ENCODE measurements at places on chromosomes 7 and 10.

DNA sequence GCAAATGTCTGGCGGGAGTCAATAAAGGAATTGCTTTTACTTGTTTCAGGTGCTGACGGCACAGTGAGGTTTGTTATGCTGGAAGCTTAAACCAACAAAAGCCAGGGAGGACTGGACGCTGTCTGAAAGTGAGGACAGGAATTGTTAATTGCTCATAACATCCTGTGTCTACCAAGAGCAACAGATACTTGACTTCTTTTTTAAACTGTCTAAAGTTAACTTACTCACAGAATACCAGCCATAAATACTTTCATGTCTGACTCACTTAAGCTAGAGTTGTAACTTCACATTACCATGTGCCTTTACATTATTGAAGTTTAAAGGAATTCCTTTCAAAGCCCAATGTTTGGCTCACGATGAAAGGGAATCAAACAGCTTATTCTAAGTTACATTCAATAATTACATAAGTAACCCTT, 252.7 kb upstream of the SHH start:
- no peak for DNase-seq

- DNase-seq, result no peak
Observed at GRCh38 chr7:32158751-32159745, 88.8 kb upstream of the PDE1C start.

DNA sequence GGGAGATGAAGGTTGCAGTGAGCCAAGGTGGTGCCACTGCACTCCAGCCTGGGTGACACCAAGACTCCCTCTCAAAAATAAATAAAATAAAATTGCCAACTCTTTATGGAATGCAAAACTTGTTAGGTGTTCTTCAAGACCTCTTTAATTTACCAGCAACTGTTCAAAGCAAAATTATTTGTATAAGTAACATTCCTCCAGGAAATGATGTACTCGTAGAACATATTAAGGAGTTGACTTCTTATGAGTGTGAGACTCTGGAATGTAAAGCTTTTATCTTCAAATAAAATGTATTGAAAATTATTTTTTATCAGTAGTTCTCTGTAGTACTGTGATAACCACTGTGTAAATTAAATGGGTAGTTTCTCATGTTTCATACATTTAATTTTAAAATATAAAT, 94.4 kb downstream of the CYP51A1 start:
- DNase-seq, result no peak

DNA sequence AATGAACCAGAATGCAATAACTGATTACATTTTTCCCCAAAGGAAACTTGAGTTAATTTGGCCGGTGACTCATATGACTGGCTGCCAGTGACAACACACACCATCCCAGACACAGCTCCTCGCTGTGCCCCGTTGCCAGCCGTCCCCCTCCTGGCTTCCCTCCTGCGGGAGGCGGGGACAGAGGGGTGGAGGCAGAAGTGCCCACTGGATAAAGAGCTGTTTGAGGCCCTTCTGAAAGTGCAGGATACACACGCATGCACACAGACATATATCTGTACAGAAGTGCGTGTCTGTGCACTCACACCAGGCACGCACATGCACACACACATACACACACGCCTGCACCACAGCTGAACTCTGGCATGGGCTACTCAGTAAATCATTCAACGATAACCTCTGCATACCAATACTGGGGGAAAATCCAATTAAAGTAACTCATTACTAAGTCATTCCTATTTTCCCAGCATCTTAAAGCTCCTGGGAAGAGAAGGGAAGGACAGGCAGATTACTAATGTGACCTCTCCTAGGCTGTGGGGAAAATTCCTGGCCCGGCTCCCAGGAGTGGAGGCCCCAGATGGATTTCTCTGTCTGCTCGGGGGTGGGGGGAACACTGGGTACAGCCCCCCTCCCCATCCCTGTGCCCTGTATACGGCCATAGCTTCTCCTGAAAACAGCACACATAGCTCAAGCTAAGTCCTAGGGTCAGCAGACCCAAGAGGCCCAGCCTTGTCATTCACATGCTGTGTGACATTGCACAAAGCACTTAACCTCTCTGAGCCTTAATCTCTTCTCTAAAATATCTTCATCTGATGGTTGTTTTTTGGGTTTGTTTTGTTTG, 52.3 kb upstream of the MYL10 start:
- no peak for DNase-seq

DNA sequence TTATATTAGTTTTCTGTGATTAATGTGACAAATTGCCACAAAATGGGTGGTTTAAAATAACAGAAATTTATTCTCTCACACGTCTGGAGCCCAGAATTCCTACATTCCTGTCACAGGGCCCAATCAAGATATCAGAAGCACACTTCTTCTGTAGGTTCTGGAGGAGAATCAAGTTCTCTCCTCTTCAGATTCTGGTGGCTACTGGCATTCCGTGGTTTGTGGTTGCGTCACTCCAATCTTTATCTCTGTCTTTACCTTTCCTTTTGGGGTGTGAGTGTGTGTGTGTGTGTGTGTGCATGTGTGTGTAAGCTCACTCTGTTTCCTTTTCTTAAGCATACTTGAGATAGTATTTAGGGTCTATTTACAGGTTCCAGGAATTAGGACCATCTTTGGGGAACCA, 115.5 kb upstream of the DKK1 start:
- no peak for DNase-seq

DNA sequence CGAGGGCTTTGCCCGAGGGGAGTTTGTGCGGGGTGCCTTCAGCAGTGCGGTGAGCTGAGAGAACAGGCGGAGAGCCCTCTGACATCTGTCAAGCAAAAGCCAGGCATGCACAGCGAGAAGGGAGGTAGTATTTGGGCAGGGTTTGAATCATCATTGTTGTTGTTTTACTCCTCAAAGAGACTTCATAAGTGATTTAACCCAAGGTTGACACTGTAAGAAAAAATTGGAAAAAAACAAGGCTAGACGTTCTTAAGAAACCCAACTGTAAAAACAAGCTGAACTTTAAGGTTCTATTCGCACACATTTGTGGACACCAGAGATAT, 1.3 kb downstream of the ADAM22 start:
- DNase-seq, result no peak

DNA sequence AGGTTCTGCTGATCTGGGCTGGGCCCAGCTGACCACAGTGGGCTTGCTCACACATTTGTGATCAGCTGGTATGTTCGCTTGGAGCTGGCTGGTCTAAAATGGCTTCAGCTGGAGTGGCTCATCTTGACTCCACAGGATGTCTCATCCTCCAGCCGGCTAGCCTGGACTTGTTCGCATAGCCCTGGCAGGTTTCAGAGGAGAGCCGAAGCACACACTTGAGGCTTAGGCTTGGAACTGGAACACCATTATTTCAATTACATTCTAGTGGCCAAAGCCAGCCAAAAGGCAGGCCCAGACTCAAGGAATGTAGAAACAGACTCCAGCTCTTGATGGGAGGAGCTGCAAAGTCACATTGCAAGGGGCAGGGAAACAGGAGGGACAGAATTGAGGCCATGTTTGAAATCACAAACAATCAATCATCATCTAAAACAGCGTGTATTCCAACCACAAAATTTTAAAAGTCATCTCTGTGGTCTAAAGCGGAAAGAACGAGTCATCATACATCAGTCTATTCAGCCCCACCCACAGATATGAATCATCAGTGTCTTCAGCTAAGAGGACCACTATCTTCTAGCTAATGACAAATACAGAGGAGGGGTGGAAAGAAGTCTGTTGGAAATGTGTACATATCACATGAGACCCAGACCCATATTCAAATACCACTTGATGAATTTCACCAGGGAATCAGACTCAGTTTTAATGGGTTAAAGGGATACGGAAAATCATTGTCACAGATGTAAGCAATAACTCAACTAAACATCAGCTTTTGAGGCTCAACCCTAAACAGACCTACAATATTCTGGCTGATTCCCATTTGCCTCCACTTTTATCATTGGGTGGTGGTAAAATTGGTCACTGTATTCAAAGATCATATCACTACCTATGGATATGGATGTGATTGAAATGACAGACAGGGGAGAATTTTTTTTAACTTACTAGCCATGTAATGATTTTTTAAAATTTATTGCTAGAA, 139.0 kb upstream of the MKLN1 start:
- peak; percentile 16 for DNase-seq

DNA sequence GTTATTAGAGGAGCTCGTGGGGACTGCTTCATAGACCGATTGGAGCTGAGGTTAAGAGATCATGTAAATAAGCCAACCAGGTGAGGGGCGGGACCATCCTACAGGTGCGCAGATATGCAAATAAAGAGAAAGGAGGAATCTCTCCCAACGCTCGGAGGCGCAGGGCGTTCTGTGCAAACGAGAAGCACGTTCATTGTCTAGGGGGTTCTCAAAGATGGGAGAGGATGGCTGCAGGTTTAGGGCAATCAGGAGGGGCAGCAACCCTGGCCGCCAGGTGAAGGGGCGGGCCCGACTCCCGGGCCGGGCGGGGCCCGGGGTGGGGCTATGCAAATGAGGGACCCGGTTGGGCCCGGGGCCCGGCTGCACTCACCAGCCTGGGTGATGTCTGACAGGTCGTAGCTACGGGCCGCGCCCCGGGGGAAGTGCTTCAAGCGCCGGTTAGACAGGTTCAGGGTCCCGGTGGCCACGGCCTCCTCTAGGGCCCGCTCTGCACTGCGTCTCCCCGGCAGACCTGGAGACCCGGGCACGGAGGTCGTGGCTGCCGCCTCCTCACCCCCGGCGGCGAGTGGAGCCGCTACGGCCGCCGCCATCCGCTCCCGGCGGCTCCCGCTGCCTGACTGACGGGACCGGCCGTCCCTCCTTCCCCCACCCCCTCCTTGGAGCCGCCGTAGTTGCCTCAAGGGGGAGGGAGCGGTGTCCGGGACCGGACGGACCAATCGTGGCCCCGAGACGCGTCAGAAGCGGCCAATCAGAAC, at the start of gene LRCH4:
TSS of gene LRCH4 (minus strand) at position 619 of the 755 bp plus-strand sequence. CDS start at position 590, 29 bp downstream.
- DNase-seq, result peak; percentile 36

GRCh38 chr10:17547060-17547459, 70.1 kb downstream of the HACD1 start:
- no peak for DNase-seq

GRCh38 chr7:63040966-63041610, 957.6 kb upstream of the ZNF722 start:
- DNase-seq, result no peak

- DNase-seq, result no peak
Observed at GRCh38 chr7:3880228-3880987, 579.4 kb downstream of the SDK1 start.

DNA sequence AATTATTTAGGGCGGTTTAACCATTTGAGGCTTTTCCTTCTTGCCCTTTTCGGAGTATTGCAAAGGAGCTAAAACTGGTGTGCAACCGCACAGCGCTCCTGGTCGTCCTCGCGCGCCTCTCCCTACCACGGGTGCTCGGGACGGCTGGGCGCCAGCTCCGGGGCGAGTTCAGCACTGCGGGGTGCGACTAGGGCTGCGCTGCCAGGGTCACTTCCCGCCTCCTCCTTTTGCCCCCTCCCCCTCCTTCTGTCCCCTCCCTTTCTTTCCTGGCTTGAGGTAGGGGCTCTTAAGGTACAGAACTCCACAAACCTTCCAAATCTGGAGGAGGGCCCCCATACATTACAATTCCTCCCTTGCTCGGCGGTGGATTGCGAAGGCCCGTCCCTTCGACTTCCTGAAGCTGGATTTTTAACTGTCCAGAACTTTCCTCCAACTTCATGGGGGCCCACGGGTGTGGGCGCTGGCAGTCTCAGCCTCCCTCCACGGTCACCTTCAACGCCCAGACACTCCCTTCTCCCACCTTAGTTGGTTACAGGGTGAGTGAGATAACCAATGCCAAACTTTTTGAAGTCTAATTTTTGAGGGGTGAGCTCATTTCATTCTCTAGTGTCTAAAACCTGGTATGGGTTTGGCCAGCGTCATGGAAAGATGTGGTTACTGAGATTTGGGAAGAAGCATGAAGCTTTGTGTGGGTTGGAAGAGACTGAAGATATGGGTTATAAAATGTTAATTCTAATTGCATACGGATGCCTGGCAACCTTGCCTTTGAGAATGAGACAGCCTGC, 3.1 kb downstream of the FZD1 start:
- DNase-seq, result no peak

- no peak for DNase-seq
Observed at GRCh38 chr10:35466661-35467060, 130.4 kb downstream of the CCNY start.

GRCh38 chr7:116030651-116031276, at the start of gene TFEC:
TFEC (minus strand) TSS chr7:116030763; CDS start chr7:115984441, 46,322 bp downstream.
- DNase-seq, result no peak

DNA sequence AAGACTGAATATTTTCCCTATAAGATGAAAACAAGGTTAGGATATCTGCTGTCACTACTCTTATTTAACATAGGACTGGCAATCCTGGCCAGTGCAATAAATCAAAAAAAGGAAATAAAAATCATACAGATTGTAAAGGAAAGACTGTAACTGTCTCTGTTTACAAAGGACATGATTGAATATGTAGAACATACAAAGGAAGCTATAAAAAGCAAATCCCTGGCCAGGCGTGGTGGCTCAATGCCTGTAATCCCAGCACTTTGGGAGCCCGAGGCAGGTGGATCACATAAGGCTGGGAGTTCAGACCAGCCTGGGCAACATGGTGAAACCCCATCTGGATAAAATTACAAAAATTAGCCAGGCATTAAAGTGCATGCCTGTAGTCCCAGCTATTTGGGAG, 15.8 kb downstream of the ZNF485 start:
- DNase-seq, result no peak

GRCh38 chr10:9149134-9149533, 1094.6 kb downstream of the GATA3 start:
- no peak for DNase-seq

DNA sequence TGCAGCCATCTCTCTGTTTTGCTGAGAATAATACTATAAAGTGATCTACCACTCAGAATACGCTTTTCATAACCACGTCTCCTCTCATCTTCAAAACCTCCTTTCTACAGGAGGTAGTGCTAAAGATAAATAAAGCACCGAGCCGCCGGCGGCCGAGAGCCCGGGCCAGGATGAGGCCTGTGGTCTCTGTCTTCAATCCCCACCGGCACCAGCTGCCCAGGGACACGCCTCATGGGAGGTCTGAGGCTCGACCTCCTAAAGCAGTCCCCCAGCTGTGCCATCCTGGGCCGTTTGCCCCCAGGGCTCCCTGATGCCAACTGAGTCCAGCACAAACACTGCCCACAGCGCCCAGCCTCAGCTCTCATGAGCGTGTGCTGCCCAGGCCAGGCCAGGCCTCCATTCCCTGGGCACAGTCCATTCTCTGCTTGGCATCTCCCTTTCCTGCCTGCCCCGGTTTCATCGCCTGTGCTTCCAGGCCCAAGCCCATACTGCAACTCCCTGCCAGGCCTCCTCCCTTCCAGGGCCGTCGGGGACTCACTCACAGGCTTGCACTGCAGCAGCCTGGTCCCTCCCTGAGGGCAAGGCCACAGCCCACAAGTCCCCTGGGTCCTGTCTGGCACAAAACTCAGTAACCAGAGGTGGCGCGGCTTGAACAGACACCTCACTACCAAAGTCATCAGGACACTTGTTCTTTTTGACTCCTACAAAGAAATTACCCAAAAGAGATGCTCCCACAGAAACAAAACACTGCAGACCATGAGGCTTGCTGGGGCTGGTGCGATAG, 2.5 kb downstream of the INTS1 start:
- no peak for DNase-seq

GRCh38 chr7:101381549-101382111, 19.0 kb downstream of the COL26A1 start:
- DNase-seq, result no peak

DNA sequence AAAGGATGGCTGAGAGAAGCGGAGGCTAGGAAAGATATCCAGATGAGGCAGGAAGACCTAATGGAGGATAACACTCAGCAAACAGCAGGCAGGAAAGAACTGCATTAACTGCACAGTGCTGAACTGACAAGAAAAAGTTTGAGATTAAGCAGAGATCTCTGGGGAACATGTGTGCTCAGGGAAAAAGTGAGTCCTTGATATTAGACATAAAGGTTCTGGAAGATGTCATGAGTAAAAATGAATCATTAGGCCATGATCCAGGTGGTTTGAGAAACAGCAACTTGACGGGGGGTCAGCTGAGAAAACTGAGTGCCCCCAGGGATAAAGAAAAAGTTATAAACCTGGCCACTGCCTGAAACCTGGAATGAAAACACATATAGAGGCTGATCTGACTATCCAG, 27.3 kb upstream of the ANK3 start:
- no peak for DNase-seq
